H1 (cell line): ENCODE measurements at places on chromosomes 7 and 10. TPM values are rescaled to one million over a fixed set of nuclear protein-coding genes. Genes with fewer than 3 reads are reported as not detected.

Gene CRTAC1
- 0.91 and 1.1 TPM in 2 replicates for total RNA-seq

Gene CADPS2
- 19.7 and 22.3 TPM in 2 replicates for total RNA-seq

Gene ICA1
- total RNA-seq = 36.9 and 37.1 TPM in 2 replicates

Gene ZNF239
- 10.3 and 11.4 TPM in 2 replicates for total RNA-seq

Gene FAM25A
- total RNA-seq = not detected in 2 replicates

Gene PSD
- total RNA-seq = 5.6 and 6.0 TPM in 2 replicates

Gene CTTNBP2
- 30.9 and 35.1 TPM in 2 replicates for total RNA-seq

Gene TMEM236
- 0.07 and 0.11 TPM in 2 replicates for total RNA-seq

Gene RET
- total RNA-seq = 8.4 TPM in 2 replicates

Gene HSPA12A
- 4.8 and 6.9 TPM in 2 replicates for total RNA-seq

Gene GNAI1
- 20.0 and 29.5 TPM in 2 replicates for total RNA-seq

Gene UBN2
- 36.7 and 39.6 TPM in 2 replicates for total RNA-seq

Gene POM121C
- total RNA-seq = 56.8 and 58.0 TPM in 2 replicates

Gene MCM10
- 59.0 and 60.3 TPM in 2 replicates for total RNA-seq

Gene PTPRZ1
- 123 and 135 TPM in 2 replicates for total RNA-seq

Gene GALNT17
- total RNA-seq = 44.7 and 47.0 TPM in 2 replicates

Gene TMEM273
- not detected in 2 replicates for total RNA-seq

Gene KLF14
- not detected in 2 replicates for total RNA-seq

Gene PIP
- not detected in 2 replicates for total RNA-seq

Gene TDRD1
- total RNA-seq = 0.71 and 0.92 TPM in 2 replicates

Gene OGDHL
- total RNA-seq = 16.3 and 16.6 TPM in 2 replicates

Gene DKK1
- 0.21 and 0.61 TPM in 2 replicates for total RNA-seq

Gene SLC39A12
- total RNA-seq = not detected in 2 replicates

Gene ARHGEF5
- 32.7 and 34.6 TPM in 2 replicates for total RNA-seq

Gene ASL
- 23.3 and 23.4 TPM in 2 replicates for total RNA-seq

Gene MTURN
- total RNA-seq = 5.3 and 5.8 TPM in 2 replicates

Gene AKR1C8
- total RNA-seq = not detected in 2 replicates

Gene OIT3
- not detected in 2 replicates for total RNA-seq

Gene SLC29A3
- total RNA-seq = 14.0 and 15.2 TPM in 2 replicates

Gene DENND11
- total RNA-seq = 26.8 and 27.1 TPM in 2 replicates

Gene SYNPO2L
- total RNA-seq = 0.11 and 0.19 TPM in 2 replicates

Gene ACTR3C
- total RNA-seq = 0.84 TPM in 1 of 2 replicates, not detected in the other
